ENCODE measurements at places on chromosomes 2 and 18.

DNA sequence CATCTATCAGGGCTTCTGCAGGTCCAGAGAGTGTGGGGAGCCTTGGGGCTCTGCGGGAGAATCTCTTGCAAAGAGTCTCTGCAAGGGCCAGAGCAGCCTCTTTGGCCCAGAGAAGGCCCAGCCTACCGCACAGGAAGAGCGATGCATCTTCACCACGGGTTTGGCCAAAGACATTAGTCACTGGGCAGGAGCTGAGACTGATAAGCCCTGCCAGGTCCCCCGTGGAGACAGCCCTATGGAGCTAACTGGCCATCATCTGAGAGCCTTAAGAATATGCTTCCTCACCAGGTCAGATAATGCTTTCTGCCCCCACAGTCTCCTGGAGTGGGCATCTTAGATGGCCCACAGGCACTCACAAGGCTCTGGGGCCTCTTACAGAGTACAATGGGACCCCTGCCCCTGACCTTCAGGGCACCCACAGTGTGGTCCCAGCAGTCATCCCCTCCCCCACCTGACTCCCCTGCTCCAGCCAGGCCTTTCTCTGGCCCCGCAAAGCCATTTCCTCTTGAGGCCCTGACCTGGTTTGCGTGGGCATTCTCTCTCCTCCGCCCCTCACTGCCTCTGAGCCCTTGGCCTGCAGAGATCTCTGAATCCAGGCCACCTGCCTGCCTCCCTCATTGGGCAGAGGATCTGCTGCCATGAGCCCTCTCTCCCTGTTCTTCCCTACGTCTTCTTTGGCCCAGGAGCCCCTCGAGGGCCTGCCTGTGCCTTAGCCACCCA is 31.9 kb upstream of the MAPRE3 start:
- no peak for DNase-seq

GRCh38 chr2:68469935-68470334 is 2.5 kb downstream of the APLF start:
- no peak for DNase-seq

GRCh38 chr2:129757366-129757914 is 222.0 kb upstream of the RAB6C start:
- DNase-seq, result no peak

DNA sequence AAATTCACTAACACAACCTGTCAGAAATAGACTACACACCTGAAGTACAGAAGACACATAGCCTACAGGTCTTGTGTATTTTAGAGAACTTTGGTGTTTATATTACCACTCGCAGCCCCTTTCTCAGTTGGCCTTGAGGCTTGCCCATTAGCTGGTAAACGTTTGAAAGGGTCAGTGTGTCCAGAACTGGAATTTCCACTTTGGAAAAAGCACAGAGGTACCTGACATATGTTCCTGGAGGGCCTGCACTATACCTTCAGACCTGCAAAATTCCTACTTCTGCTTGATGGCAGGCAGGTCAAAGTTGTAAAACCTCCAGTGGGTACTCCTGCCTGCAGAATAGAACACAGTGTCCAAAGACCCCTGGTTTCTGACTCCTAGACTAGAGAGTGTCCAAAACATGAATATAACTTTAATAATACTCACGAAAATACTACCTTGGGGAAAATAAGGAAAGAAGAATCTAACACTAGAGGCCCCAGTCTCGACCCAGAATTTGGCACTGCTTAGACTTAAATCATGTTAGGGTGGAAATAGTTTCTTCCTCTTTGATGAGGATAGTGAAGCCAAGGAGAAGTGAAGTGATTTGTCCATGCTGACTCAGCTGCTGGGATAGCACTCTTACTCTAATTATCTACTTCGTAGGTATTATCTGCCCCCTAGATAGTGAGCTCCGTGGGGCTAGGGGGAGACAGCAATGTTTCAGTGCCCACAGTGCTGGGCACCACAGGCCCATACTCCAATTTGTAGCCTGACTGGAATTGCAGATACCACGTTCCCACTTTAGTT is 2.8 kb downstream of the KCTD1 start:
- no peak for DNase-seq

DNA sequence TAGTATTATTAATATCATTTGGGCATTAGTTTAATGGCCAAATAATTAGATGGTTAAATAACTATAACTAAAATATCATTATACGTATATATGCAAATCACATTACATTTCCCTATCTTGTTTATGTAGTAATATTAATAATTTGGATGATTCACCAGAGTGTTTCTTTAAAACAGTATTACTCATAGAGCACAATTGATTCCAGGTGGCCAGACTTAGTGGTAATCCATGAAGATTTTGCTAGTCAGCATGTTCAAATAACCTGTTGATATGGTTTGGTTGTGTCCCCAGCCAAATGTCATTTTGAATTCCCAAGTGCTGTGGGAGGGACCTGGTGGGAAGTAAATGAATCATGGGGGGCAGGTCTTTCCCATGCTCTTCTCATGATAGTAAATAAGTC is 782.3 kb downstream of the LRP1B start:
- DNase-seq, result no peak

DNA sequence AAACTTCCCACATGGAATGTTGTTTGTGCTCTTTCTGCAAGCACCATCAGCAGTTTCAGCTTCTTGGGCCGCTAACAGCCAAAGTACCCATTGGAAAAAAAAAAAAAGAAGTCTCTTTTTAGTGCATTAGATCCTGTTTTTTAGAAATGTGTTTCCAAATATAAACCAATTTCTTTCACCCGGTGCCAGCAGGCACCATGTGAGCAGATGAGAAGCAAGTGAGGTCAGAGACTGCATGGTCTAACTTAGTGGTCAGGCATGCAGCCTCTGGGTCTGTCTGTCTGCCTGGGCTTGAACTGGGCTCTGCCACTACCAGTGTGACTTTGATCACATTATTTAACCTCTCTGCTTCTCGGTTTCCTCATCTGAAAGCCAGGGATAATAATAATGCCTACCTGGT is 75.2 kb upstream of the NRP2 start:
- DNase-seq, result no peak

GRCh38 chr2:232897598-232898408 is 27.7 kb downstream of the SNORC start:
- no peak for DNase-seq

- DNase-seq, result peak; percentile 25
These were observed 43.9 kb upstream of the NEMP2 start for GRCh38 chr2:190578158-190579057.

DNA sequence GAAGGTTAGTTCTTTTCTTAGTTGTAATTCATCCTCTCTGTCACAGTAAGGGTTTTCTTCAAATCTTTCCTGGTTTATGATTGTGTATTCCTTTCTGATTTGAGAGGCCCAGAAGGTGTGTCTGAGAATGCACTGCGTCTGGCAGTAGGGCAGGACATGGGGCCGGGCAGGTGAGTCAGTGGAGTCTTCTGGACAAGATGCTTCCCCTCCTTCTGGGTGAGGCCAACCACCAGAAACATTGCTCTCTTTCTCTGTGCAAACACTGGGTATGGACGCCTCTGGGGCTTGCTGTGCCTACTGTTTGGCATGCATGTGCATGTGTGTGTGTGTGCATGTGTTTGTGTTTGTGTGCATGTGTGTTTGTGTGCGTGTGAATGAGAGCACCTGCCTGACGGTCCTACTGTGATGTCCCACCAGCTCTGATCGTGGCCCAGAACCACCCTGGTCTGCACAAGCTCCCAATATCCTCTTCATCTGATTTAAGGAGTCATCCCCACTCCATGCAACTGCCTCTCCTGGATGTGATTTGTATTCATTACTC is 93.2 kb upstream of the DLX2 start:
- DNase-seq, result no peak

- no peak for DNase-seq
These were observed 295.4 kb downstream of the CELF4 start for GRCh38 chr18:37270038-37270665.

GRCh38 chr18:41545091-41545888 is 409.7 kb upstream of the PIK3C3 start:
- DNase-seq, result no peak

DNA sequence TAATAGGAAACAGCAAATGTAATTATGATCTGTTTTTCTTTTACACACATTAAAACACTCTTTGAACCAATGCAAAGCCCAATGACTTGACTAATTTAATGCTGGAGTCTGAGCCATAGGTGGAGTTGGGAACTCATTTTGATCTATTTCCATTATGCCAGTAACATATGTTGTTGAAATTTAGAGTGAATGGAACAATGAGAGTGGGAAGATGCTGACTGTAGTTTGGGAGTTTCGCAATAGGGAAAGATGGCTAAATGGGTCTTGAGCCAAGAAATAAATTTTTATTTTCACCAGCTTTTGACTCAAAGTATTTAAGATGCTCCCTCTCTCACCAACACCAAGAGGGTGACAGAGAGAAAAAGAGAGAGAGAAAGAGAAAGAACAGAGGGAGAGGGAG is 246.7 kb downstream of the DLGAP1 start:
- DNase-seq, result no peak

- DNase-seq, result no peak
These were observed 46.9 kb downstream of the ODC1 start for GRCh38 chr2:10400978-10401951.

DNA sequence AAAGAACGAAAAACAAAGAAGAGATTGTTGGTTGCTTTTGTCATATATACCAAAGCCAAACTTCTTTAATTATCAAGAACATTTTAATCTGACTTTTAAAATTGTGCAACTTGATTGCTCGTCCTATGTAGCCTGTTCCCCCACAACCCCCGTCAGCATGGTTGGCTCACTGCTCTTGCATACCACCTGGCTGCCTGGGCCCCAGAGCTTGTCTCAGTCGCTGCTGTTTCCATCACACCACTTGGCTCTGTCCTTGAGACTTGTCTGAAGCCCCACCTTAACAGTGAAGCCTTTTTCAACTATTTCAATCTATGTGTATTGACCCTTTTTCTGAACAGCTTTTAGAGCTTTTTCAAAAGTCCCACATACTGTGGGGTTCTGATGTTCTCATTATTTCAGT is 270.8 kb downstream of the ZNF407 start:
- DNase-seq, result no peak

DNA sequence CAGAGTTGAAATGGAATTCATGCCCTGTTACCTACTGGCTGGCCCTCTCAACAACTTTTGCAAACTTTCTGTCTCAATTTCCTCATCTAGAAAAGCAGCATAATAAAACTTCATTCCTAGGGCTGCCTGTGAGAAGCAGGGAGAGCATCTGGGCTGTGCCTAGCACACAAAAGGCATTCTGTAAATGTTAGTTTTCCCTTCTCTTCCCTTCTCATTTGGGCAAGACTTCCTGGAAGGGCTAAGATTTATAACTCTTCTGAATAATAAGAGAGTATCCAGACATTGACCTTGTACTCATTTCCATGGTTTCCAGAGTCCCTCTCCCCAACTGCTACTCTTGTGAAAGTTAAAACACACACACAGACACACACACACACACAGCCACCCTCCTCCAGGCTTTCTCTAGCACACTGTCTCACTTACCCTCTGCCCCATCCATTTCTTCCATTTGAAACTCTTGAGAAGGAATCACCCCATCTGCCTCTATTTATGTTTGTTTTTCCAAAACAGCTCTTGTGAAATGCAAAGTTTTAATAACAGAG is 302.1 kb downstream of the SMAD2 start:
- DNase-seq, result no peak

DNA sequence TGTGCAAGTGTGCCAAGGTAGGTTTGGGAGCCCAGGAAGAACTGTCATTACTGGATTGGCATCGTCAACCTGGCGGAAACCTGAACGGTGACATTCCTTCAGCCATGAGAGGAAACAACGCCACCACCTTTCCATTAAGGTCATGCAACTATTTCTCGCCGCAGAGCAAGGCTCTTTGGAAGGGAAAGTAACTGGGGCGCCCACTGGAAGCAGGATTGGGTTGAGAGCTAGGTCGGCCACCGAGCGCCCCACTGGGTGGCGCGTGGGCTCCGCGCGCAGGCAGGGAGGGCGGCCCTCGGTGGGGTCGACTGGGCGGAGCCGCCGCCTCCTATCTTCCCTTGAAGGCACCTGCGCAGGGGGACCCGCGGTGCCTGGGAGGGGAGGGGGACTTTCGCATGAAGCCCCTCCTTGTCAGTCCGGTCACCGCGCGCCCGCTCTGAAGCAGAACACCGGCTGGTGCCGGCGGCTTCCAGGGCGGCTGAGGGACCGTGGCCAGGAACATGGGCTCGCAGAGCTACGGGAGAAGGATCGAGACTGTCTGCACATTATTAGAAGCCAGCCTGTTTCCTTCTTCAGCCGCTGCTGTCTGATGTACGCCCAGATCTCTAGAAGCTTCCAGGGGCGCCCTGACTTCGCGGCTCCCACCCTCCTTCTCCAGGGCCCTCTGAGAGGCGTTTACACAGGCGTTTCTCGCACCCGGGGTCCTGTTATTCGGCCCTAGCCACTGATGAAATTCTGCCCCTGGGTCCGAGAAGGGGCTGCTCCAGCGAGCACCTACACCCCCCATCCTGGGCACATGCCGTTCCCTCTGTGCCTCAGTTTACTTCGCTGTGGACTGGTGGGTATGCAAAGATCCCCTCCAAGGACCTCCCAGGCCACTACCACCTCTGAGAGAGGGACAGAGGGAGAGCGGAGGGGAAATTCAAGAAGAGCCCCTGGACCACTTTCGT is 27.3 kb upstream of the MAL start:
- no peak for DNase-seq

DNA sequence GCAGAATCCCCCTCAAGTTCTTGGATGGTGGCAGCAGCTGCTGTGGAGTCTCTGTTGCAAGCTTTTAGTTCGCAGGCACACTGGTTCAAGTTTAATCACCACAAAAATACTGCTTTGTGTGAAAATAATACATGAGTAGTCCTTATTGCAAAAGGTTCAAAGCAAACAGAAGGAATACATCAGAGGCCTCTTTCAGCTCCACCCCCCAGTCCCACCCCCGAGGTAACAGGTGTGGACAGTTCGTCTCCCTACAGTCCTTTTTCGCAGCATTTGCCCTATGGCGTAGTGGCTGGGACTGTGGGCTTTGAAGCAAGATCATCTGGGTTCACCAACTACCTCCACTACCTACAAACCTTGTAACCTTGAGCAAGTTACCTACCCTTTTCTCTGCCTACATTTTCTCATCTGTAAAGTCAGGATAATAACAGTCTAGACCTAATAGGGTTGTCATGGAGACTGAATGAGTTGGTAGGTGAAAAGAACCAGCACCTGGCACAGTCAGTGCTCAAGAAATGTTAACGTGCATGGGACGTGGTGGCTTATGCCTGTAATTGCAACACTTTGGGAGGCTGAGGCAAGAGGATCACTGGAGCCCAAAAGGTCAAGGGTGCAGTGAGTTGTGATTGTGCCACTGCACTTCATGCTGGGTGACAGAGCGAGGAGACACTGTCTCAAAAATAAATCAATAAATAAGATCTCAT is 61.7 kb downstream of the TCF7L1 start:
- no peak for DNase-seq

DNA sequence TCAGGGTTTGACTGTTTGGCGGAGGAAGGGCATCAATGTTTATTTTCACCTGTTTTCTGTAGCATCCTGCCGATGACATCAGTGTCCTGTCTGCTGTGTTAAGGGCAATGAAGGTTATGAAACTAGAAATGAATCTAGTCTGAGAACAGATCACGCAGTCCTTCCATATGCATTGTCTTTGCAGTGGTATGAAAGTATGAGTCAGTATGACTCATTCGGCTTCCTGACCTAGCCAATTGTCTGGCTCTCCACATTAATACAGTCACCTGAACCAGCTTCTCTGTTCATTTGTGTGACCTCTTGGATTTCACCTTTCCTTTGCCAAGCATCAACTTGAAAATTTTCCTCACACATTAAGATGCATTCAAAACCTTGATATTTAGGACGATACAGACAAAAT is 353.8 kb downstream of the RND3 start:
- no peak for DNase-seq

All from activated CD4-positive, alpha-beta T cell treated with anti-CD3 and anti-CD28 coated beads for 4 hours (primary cell).